KG1 (cell line): ENCODE measurements at places on chromosomes 3 and 15.

GRCh38 chr15:63473007-63473748 lies 31.2 kb upstream of the USP3 start:
- DNase-seq, result no peak

- no peak for DNase-seq
Measured at GRCh38 chr3:171849617-171850319, 6.6 kb downstream of the TMEM212 start.

GRCh38 chr15:89851673-89852341 lies 37.2 kb upstream of the ANPEP start:
- DNase-seq, result peak; percentile 15

DNA sequence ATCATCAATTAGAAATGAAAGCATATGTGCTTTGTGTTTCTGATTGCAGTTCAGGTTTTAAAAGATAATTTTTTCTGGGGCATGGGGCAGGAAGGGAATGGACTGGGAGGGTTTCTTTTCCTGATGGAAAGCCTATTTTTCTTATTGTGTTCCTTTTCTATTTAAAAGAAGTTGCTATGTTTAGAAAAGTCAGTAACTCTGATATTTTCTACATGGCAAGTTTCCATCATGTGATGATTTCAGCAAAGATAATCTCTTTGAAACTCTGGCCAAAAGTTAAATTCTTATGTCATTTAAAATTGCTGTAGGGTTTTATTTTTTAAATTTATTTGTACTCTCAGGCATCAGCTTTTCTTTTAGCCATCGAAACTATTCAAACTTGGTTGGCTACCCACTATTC lies 601.2 kb downstream of the FOXP1 start:
- no peak for DNase-seq

GRCh38 chr3:107931326-107931725 lies 159.5 kb downstream of the CD47 start:
- DNase-seq, result no peak

- no peak for DNase-seq
Measured at GRCh38 chr3:18765662-18766061, 340.5 kb upstream of the SATB1 start.

DNA sequence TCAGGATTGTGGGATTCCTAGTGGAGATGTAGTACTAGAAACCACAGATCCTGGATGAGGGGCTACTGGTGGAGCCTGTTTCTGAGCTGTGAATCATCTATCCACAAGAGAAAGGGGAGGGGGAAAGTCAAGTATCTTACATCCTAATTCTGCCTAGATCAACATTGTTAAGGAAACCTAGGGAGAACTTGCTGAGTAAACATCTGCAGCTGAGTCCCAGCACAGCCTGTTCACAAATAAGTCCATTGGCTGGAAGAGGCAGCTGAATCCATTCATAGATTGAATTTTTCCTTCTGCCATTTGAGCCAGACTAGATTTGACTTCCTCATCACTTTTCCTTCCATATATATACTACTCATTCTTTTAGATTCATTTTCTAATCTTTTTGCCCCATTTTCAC lies 460.5 kb downstream of the TUSC7 start:
- no peak for DNase-seq

DNA sequence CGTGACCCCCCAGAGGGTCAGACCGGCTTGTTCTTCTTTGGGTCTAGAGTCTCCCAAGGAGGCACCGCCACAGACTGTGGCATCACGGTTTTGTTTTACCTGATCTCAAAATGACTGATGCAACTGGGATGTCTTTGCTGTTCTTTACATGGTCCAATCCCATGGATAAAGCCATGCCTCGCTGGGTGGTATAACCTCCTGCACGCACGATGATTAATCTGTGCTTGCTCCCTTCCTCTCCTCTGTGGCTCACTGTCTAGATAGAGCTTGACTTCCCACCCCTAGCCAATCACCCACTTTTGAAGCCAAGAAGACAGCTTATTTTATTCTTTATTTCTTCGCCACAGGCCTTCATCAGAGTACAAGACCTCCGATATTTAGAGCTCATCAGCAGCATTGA lies 36.6 kb upstream of the RHO start:
- DNase-seq, result no peak

DNA sequence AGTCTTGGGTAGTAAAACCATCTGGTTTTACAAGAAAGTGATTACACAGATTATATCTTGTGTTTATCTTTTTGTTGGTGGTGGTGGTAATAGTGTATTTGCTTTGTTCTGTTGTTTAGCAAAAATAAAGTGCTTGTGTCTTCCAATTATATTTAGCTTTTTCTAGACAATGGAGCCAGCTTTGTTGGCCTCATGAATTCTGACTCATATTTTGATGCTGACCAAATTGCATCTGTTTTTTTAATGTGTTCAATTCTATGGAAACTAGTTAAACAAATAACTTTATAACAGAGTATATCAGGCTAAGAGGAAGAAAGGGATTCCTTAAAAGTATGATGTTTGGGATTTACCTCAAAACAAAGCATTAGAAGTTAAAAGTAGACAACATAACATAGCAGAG lies 69.3 kb upstream of the BFSP2 start:
- DNase-seq, result no peak

GRCh38 chr3:5579139-5579602 lies 391.7 kb downstream of the EDEM1 start:
- DNase-seq, result no peak

DNA sequence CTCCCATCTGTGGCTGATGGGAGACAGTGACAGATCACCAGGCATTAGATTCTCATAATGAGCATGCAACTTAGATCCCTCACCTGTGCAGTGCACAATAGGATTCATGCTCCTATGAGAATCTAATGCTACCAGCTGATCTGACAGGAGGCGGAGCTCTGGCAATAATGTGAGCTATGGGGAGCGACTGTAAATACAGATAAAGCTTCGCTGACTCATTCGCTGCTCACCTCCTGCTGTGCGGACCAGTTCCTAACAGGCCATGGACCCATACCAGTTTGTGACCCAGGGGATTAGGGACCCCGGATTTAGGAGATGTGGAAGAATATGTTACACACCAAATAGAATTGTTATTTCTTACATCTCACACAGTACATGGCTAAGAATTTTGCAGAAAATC lies 6.7 kb downstream of the ARGFX start:
- no peak for DNase-seq

- DNase-seq, result no peak
Measured at GRCh38 chr15:92142242-92143232, 251.1 kb upstream of the ST8SIA2 start.

GRCh38 chr3:37968199-37968598 lies 22.4 kb upstream of the VILL start:
- no peak for DNase-seq

GRCh38 chr3:67458408-67458807 lies 196.0 kb downstream of the SUCLG2 start:
- DNase-seq, result no peak

- DNase-seq, result no peak
Measured at GRCh38 chr3:175386630-175387029, 527.5 kb downstream of the NAALADL2 start.

- DNase-seq, result no peak
Measured at GRCh38 chr15:91268510-91268909, 168.5 kb downstream of the SV2B start.

DNA sequence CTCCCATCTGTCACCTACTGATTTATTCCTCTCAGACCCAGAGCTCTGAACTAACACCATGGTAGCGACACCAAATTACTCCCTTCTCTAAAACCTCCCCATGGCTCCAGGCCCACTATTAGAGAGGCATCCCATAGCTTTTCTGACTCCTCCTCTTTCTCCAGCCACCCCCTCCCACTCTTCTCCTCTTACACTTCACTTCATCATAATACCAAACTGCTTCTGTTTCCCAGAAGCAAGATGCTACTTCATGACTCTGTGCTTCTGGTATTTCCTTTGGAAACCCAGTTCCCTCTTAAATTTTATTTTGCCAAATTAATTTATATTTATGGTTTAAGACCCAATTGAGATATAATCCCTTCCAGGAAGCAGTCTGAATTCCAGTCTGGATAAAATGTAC lies 465.1 kb upstream of the PDZRN3 start:
- no peak for DNase-seq

GRCh38 chr3:189353988-189354889 lies 182.5 kb downstream of the TPRG1 start:
- no peak for DNase-seq

DNA sequence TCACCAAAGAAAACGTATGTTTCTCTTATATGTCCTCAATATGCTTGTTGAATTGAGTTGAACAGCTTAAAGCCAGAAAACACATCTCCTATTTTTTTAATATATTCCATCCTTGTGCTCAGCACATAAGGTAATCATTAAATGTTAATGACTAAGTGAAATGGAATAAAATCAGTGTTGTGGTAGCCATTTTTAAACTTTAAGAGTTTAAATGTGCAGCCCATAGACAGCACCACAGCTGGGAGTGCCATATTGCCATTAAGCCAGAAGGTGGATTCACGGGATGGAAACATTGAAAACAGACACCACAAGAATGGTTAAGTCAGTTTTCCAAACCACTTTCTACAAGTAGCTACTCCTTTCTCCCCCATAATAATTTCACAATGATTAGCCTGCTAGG lies 76.8 kb upstream of the C15orf61 start:
- no peak for DNase-seq

- no peak for DNase-seq
Measured at GRCh38 chr3:18501679-18502343, 76.7 kb upstream of the SATB1 start.

GRCh38 chr3:177306252-177306651 lies 109.0 kb upstream of the TBL1XR1 start:
- DNase-seq, result no peak

DNA sequence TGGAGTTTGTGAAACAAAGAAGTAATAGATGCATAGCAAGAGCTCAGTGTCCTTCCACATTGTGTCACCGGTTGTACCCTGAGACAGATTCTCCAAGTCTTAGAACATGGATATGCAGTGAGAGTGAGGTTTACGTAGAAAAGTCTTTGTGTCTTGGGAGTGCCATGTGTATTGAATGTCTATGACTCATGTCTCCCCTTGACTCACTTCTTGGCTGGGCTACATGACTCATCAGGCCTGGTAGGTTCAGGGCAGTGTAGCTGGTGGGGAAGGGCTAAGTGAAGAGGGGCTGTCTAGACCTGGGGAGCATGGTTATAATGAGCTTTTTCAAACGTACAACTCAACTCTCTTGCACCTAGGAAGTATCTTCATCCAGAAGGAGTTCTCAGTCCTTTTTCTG lies 167.4 kb downstream of the GAP43 start:
- no peak for DNase-seq

GRCh38 chr3:194773771-194774455 lies 88.2 kb downstream of the FAM43A start:
- no peak for DNase-seq

- DNase-seq, result no peak
Measured at GRCh38 chr3:134317106-134317947, 56.9 kb downstream of the AMOTL2 start.

DNA sequence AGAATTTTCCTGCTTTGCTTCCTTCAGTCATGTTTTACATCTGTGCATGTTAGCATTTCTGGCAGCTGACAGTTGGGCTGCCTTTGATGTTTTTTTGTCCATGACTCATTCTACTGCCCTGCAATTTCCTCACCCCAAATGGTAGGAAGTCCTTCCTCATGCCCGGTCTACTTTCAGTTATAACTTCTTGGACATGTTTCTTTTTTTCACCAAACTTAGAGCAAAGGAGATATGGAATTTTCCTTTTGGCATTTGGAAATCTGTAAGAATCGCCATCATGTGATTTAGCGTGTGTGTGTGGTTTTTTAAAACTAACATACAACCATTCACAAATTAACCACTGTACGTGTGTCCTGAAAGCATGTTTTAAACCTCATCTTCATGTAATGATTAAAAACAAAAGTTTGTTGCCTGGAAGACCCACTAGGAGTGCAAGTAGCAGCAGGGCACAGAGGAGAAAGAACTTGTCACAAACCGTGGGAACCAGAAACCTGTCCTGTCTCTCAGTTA lies 430.7 kb upstream of the CFAP20DC start:
- no peak for DNase-seq

- DNase-seq, result no peak
Measured at GRCh38 chr3:39879581-39879980, 70.2 kb downstream of the MYRIP start.

GRCh38 chr3:47002171-47003055 lies 22.9 kb downstream of the NBEAL2 start:
- no peak for DNase-seq

DNA sequence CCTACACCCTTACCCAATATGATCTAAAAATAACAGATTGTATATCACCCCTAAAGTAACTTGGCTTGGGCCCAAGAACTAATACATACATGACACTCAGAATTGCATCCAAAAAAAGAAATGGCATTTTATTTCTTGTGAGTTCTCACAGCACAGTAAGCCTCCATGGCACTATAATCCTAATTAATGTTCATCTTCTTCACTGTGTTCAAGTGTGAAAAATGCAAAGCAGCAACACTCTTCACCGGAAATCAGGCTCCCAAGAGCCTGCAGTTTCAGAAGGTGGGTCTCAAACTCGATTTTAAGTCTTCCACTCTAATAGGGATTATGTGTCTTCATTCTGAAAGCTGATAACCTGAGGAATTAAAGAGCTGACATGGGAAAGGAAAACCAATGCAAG lies 142.8 kb upstream of the TSC22D2 start:
- no peak for DNase-seq

- no peak for DNase-seq
Measured at GRCh38 chr3:150341891-150342290, 66.2 kb upstream of the TSC22D2 start.

- DNase-seq, result no peak
Measured at GRCh38 chr3:194198938-194199337, 63.0 kb downstream of the HES1 start.

DNA sequence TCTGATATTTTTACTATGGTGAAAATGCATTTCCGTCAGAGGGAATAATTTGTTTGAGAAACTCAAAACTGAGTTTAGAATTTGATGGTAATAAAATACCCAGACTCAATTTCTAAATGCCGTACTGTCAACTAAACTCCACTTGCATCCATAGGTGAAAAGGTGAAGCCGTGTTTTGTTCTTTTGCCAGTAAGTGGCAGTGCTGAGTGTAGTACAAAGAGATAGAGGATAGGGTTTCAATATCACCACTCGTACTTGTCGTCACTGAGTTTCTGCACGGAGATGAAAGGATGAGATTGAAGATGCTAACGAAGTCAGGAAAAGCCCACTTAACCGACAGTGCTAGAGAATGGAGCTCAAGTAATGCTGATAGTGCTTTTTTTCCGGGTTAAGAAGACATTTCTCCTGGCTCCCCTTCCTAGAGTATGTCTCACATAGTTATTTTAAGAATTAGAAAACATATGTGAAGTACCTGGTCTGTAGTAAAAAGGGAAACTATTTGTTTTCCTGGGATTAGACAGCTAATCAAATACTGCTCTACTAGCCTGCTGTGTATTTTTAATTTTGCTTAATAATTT lies 345.1 kb downstream of the IL5RA start:
- DNase-seq, result no peak

GRCh38 chr15:89985111-89985510 lies 16.0 kb upstream of the ZNF710 start:
- DNase-seq, result no peak

- DNase-seq, result no peak
Measured at GRCh38 chr15:59447367-59447766, 9.4 kb downstream of the FAM81A start.

DNA sequence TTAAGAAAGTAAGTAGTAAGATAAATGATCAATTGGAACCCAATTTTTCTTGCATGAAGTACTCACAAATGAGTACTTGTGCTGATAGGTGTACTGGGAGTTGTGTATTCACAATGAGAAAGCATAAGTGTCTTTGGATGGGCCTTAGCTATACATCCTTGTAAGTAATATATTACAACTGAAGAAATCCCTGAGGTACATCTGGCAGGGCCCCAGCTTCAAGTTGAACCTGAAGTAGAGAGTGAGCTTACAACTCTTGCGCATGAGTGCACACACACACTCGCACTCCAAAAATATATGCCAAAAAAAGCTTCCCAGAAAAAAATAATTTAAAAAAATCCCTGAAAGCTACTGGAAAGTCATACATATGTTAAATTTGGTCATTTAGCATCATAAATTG lies 222.5 kb downstream of the ROBO2 start:
- no peak for DNase-seq
